ENCODE measurements at places on chromosomes 3 and 15.

- no peak for DNase-seq
Observed at GRCh38 chr3:30649572-30650318, 43.3 kb downstream of the TGFBR2 start.

DNA sequence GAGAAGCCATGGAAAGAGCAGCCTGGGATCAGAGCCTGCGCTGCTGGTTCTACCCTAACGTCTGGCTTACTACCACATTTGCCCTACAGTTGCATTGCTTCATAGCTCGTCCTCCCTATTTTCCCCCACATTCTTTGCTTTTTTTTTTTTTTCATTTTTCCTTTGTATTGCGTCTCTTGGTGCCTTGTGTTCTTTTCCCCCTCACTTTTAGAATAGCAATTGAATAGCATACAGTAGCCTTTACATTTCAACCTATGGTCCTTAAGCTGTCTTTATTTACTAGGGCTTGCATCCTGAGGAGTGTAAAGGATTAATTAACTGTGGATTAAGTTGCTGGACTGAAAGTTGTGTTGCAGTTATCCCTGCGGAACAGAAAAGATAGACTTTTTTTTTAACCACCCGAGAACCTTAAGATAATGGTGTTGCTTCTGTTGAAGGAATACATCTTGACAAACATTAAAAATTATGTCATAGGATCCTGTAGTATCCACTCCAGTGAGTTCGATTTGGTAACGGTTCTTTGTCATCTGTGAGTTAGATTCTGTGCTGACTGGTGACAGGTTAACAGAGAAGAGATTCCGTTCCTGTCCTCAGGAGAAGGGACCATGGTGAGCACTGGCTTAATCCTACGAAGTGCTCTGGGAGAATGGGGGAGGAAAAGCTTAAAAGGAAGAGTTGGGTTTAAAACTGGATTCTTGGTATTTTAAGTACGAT, 417.4 kb upstream of the NAALADL2 start:
- DNase-seq: peak; percentile 57

GRCh38 chr3:54262541-54262940, 140.2 kb downstream of the CACNA2D3 start:
- DNase-seq: no peak

GRCh38 chr15:41894251-41894790, 468 bp upstream of the SPTBN5 start:
- DNase-seq: no peak

DNA sequence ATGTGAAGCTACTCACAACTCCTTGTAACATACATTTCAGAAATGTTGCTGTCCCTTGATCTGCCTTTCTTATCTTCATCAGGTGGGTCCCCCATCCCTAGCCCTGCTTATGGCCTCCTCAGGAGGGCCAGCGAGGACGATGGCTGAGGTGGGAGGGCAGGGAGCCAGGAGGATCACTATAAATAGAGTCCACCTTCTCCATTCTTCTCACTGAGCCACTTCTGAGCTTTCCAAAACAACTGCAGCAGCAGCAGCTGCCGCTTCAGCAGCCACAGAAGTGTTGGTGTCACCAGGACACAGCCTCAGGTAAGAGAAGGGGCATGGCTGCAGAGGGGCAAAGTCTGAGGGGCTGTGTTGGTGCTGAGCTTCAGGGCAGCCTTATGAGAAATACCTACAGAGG, 53.5 kb downstream of the ANAPC13 start:
- DNase-seq: no peak

DNA sequence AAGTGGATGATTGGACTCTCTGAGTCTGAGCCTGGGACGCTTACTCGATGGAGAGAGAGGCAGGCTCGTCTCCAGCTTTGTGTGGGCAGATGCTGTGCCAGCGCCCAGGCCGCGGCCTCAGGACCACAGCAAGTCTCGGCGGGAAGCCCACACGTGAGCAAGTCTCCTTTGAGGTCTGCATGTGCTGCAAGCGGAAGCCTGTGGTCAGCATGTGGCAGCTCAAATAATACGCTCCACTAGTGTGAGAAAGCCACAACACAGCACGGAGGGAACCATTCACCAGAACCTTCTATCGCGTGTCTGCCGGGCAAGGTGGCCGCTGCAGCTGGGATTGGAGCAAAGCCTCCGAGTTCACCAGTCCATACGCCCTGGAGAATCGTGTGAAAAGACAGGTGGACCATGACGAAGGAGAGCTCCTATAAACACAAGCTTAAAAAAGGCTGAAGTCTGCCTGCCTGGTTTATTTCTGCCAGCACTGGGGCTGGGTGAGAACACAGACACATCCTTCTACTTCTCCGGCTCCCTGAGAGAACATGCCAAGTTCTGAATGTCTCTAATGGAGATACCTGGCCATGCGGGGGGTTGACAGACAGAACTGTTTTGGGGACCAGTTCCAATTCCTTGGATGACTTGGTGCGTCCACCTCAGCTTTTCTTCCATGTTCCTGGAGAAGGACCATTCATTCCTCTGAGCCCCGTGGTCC, 82.0 kb upstream of the LRIG1 start:
- peak; percentile 52 for DNase-seq

GRCh38 chr3:46939578-46940445, 36.7 kb downstream of the CCDC12 start:
- DNase-seq: no peak

GRCh38 chr3:100289339-100289738, 28.5 kb downstream of the TBC1D23 start:
- DNase-seq: peak; percentile 22

GRCh38 chr3:94912656-94913055, 849.8 kb downstream of the NSUN3 start:
- DNase-seq: no peak

DNA sequence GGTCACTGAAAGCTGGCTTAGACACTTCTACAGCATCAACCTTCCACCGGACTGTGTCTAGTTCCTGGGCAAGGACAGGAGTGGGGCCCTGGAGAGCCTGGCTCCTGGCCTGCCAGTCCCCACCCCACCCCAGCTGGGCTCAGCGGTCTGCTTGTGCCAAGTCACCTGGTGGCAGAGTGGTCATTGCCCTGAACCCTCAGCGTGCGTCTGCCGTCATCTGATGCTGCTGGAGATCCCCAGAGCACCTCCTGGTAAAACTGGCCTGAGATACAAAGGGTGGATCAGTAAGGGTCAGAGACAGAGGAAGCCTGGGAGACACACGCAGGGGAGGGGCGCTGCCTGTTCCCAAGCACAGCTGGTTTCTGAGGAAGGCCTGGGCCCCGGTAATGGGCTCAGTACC, 16.7 kb downstream of the ITIH4 start:
- no peak for DNase-seq

DNA sequence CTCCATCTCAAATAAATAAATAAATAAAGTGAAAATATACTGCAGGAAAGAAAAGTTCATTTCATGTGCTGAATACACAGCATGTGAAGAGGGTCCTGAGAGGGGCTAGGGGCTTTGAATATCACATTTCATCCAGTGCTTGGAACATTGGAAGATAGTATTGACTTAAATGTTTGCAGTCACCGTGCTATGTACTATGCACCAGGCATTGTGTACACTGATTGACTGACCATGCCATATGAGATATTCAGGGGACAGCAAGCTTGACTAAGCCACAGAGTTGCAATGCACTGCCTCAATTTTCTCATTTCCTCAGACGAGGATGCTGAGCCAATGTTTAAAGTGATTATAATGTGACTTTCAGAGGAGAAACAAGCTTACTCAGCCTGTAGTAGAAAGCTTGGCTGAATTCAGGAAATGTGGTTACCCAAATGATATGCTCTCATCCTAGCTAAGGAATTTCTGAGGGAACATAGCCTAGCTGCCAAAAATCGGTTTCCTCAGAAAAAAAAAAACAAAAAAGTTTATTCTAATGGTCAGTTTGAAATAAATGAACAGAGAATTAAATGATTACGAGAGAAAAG, 557.9 kb downstream of the FGF12 start:
- no peak for DNase-seq

DNA sequence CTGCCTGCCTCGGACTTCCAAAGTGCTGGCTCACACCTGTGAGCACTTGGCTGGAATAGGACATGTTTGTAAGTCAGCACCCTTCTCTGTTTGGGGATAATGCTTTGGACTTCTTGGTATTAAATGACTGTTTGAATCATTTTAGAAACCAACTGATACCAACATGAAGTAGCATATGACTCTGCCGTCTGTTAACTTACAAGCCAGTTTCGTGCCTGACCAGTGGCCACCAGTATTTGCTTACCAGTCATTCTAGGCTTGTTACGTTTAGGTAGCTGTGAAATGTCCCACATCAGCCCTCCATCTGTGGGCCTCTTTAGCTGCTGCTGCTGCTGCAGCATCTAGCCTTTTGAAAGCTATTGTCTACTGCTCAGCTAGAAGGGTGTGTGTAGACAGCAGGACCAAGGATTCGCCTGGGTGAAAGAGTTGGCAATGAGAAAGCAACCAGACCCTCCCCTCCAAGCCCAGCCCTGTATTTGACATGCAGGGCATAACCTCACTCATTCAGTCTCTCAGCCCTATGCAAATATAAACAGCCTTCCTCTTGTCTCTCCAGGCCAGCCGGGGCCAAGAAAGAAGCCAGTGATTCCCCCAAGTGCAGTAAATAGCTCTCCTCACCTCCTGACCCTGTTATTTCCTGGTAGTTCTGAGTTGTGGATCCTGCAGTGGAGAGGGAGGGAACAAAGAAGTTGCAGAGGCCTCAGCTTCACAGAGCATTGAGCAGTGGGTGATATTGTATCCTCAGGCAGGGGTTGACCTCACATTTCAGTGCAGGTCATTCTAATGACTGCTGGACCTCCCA, 51.0 kb downstream of the NKIRAS1 start:
- no peak for DNase-seq

GRCh38 chr3:17195192-17195611, 310.4 kb downstream of the PLCL2 start:
- peak; percentile 39 for DNase-seq

DNA sequence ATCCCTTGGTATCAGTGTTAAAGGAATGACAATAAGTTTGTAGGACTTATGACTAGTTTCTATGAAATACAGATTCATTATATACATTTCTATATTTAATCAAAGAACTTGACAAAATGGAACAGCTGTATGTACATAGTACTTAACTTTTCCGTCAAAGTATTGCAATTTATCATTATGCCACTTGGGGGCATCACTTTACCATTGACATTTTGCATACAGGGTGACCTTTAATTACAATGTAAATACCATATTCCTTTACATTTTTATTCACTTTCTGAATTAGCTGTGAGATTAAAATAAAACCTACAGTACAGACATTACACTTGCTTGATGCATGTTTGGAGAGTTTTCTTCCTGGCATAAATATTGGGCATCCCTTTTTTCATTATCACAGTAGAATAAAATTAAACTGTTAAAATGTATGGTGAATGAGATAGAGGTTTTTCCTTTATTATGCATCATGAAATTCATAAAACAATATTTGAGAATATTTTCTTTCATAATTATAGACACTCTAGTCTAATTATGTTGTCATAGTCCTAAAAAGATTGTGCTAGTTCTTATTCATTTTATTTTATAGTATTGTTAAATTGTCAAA, 6.9 kb downstream of the NEK11 start:
- peak; percentile 45 for DNase-seq

GRCh38 chr3:48112813-48113212, 75.4 kb downstream of the CDC25A start:
- DNase-seq: no peak

DNA sequence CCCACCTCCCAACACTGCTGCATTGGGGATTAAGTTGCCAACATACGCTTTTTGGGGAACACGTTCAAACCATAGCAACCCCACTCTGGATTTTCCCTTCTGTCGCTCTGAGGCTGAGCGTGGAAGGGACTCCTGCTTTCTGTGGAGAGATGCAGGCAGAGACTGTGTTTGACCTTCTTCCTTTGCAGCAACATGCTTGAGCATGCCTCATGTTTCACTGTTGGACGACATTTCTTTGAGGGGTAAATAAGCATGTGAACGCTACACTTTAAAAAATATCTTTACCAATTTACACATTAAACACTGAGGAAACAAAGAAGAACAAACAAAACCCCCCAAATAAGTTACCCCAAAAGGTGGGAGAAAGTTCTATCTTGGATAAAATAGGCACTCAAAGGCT, 14.2 kb upstream of the MAPK6 start:
- DNase-seq: no peak

GRCh38 chr3:152054315-152054714, 180.9 kb downstream of the SUCNR1 start:
- no peak for DNase-seq

DNA sequence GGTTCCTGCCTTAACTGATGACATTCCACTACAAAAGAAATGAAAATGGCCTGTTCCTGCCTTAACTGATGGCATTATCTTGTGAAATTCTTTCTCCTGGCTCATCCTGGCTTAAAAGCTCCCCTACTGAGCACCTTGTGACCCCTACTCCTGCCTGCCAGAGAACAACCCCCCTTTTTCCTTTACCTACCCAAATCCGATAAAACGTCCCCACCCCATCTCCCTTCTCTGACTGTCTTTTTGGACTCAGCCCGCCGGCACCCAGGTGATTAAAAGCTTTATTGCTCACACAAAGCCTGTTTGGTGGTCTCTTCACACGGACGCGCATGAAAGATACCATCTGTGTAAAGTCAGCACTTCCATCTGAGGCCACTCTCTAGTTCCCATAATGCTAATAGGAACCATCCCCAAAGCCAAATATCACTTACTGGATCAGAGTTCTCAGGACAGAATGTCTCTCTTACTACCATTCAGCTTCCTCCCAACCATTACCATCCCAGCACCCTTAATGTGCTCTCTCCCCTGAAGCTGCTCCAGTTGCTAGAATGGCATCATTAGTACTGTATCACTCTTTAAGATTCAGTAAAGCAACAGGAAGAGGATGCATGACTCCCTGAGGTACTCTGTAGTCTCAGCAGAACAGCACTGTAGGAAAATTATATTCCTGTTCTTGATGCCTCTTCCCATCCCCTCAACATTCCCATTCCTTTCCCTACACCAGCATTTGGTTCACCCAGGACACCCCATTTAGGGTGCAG, 2.3 kb upstream of the HRG start:
- DNase-seq: no peak

DNA sequence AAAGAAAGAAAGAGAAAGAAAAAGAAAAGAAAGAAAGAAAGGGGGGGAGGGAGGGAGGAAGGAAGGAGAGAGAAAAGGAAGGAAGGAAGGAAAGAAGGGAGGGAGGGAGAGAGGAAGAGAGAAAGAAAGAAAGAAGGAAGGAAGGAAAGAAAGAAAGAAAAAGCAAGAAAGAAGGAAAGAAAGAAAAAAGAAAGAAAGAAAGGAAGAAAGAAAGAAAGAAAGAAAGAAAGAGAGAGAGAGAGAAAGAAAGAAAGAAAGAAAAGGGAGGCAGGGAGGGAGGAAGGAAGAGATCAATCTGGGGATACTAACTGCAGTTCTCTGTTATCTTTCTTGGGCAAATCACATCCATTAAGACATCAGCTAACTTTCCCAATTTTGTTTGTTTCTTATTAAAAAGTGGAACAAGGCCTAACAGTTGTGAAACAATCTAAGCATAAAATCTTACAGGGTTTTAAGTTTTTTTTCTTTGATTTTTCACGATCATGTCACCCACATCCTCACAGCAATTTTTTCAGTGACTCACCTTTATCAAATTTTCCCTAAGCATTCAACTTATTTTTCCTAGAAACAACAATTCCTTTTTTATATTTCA, 36.8 kb downstream of the TBC1D2B start:
- DNase-seq: peak; percentile 39

- DNase-seq: no peak
Observed at GRCh38 chr15:80163217-80163616, 10.4 kb downstream of the FAH start.
